GM13977 (cell line): ENCODE measurements at places on chromosomes 11 and 22.
A peak's percentile ranks its signal among the peaks of the same experiment; 100 is the strongest.

DNA sequence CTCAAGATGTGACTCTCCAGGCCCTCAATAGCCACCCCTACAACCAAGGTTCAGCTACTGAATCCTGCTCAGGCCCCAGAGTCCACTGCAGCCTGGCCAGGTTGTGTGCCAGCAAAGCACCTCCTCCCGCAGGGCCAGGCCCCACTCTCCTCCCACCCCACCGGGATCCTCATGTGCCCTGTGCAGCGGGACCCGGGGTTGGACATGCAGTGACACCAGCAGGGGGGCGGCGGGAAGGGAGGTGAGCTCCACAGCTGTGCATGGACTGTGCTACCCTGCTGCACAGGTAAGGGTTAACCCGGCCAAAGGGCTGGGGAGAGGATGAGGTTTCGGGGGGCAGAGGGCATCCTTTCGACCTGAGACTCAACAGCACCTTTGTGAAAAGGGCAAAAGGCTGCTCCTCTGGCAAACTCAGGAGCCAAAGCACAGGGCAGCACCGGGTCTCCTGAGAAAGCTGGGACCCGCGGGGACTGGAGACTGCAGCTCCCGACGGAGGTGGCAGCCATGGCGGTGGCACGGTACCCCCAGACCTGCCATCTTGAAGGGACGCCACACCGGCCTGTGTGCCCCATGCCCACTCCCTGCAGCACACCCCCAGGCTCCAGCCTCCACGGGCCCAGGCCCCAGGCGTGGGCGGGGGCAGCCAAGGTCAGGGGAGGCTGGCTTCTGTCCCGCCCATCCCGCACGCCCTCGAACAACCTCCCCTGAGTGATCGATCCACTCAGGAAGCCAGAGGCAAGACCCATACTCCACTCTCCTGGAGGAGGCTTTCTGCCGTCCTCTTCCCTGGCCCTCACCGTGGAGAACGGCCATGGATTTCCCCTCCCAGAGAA, 10.6 kb downstream of the PLXNB2 start:
- no peak for DNase-seq

GRCh38 chr11:132803436-132803835, 728.9 kb downstream of the OPCML start:
- no peak for DNase-seq

GRCh38 chr22:32680277-32680676, 121.2 kb upstream of the TIMP3 start:
- DNase-seq = no peak

GRCh38 chr22:23754220-23754919, at the start of gene VPREB3:
Gene VPREB3 (minus strand): TSS chr22:23754425. CDS start chr22:23754363, 62 bp downstream.
- peak; percentile 34 for DNase-seq

DNA sequence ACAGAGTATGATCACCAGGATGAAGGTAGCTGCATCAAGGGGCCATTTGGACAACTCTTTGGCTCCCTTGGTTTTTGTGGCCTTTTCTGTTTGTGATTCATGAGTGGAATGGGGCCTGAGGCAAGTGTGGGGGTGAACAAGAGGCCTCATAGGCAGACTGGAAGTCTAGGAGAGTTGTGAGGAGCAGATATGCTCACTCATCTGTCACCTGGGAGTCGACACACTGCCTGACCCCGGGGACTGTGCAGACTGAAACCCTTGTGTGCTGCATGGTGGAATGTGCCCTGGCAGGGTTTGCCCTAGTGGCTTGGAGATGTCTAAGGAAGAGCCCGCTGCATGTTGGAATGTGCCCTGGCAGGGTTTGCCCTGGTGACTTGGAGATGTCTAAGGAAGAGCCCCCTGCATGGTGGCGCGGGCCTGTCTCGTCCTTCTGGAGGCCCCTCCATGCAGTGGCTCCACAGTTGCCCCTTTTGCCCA, 60.0 kb downstream of the MED15 start:
- DNase-seq = no peak

DNA sequence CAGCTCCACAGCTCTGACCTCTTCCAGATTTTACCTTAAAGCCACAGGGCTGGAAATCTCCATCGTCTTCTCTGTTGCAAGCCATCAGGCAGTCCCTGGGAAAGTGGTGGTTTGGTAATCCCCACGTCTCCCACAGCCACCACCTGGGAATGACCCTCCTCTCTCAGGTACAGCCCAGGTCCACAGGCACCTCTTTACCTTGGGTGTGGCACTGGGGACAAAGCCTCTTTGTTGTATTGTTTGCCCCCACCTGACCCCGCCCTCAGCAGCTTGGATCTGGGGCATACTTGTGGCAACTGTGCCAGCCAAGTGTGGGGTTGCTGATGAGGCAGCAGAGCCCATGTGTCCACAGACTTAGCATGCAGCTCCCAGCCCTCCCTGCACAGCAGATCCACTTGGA, 77.6 kb downstream of the LRRC32 start:
- DNase-seq = no peak

GRCh38 chr11:100467821-100468508, 219.1 kb upstream of the ARHGAP42 start:
- no peak for DNase-seq

- no peak for DNase-seq
Observed at GRCh38 chr22:36399472-36399778, 11.7 kb upstream of the MYH9 start.

DNA sequence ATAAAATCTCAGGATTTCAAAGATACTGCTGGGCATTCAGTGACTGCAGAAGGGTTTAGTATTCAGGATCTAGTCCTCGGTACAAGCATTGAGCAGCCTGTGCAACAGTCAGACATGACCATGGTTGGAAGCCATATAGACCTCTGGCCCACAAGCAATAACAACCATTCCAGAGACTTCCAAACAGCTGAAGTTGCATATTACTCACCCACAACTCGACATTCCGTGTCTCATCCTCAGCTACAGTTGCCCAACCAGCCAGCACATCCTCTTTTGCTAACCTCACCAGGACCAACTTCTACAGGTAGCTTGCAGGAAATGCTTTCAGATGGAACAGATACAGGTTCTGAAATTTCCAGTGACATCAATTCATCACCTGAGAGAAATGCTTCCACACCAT, 156.8 kb downstream of the C11orf91 start:
- no peak for DNase-seq

DNA sequence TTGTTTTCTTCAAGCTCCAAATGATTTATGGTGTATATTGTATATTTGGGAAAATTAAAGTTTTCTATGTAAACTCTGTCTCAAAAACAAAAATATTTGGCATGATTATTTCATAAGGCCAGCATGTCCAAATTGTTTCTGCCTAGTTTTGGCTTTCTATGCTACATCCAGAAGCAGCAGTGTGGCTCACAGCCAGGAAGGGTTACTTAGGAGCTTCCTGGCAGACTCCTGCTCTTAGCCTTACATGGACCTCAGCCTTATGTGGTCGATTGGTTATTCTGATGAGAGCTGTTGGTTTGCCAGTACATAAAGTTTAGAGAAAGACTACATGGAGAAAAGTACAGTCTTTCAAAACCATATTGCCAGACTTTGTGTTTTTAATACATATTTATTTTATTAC, 297.7 kb upstream of the FAT3 start:
- no peak for DNase-seq

GRCh38 chr11:118565051-118565450, 680 bp downstream of the IFT46 start:
- DNase-seq = no peak

GRCh38 chr11:66557733-66558326, 10.6 kb downstream of the CTSF start:
- no peak for DNase-seq

DNA sequence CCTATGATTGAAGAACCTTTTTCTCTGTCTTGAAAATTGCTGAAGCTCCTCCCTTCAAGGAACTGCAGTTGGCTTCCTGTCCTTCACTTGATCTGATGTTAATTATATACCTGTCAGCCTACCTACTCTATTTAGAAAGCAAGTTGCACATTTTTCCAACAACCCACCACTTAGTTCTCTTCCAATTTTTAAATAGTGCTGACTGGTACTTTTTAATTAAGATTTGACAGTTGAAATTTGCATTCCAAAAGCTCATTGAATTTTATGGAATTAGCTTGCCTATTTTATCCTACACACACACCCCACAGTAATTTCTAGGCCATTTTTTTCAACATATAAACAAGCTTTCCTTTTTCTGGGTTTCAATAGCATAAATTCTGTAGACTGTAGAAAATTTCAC, 820.3 kb upstream of the FAT3 start:
- no peak for DNase-seq

DNA sequence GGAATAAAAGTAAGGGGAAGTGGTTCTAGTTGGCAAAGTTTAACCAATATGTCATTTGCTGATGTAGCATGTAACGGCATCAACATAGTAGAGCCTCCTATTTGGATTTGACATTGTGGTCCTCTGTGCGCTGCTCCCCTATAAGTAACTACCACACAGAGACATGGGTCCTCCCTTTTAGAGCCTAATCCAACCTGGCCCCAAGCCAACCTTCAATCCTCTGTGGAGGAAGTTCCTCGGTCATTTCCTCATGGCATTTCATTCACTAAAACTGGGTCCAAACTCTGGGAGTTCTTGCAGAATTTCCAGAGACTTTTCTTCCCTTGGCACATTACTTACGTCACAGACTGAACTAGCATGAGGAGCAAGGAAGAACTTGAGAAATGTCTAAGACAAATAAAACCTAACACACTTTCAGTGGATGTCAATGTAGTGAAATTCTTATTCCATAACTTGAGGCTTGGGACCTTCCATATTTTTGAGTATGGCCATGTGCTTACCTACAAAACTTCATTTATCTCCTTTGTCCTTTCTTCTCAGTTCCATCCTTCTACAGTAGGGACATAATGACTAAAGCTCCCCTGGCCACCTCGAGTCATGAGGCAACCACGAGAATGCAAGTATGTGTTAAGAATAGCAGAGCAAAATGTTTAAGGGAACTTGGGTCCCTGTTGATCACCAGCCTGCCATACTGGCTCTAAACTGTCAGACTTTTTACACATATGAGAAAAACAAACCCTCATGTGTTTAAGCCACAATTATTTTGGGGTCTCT, 34.7 kb downstream of the MMP20 start:
- DNase-seq = no peak
